ENCODE measurements at places on chromosomes 5 and 9.

DNA sequence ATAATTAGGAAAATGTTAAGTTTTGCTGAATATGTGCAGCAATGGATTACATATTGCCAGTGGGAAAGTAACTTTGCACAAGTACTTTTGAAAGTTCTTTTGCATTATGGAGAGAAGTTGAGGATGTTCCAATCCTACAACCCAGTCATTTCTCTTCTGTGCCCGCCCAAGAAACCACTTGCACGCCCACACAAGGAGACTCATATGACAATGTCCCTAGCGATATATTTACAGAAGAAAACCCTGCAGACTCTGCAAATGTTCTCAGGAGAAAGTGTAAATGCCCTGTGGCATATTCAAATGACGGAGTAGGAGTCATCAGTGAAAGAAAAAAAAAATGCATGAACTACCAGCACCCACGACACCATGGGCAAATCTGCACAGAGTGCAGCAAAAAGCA, 356.5 kb downstream of the CTNND2 start:
- DNase-seq, result no peak

DNA sequence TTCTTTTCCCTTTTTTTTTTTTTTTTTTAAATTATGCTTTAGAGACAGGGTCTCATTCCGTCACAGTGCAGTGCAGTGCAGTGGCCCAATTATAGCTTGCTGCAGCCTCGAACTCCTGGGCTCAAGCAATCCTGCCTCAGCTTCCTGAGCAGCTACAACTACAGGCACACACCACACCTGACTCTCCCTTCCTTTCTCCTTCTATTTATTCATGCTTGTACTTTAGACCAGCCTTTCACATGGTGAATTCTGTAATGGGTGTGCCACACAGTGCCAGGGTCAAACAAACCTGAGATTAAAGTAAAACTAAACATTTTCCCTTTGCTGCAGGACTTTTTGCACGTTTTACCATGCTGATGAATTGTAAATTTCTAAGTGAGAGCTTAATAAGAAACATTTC, 8.0 kb downstream of the SH3RF2 start:
- DNase-seq, result no peak

- DNase-seq, result no peak
Observed at GRCh38 chr9:94993160-94993820, 266.8 kb downstream of the AOPEP start.

DNA sequence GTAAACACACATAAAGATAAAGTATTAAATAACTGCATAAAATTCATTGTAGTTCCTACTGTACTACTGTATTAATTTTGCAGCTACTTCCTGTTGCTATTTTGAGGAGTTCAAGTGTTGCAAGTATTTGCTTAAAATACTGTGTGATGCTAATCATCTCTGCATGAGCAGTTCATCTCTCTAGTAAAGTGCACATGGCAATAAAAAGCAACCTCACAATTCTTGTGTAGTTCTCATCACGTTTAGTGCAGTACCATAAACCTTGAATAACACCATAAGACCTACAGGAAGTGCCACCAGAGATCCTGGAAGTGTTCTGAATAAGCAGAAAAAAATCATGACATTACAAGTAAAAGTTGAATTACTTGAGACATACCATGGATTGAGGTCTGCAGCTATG, 34.6 kb downstream of the CPLANE1 start:
- peak; percentile 74 for DNase-seq

- no peak for DNase-seq
Observed at GRCh38 chr5:96402500-96402899, 30.5 kb downstream of the PCSK1 start.

DNA sequence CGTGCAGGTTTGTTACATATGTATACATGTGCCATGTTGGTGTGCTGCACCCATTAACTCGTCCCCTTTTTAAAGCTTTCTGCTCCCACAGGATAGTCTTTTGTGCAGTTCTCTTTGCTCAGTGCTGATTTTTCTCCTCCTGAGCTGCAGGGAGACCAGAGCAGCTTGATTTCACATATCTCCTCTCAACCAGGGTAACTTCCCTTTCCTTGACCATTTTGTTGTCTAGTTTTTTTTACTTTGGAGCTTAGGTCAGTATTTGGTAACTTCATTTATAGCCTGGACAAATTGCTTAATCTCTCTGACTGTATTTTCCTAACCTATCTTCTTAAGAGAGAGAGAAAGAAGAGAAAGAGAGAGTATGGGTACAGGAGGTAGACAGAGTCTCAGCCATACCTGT, 137.1 kb upstream of the ZNF366 start:
- no peak for DNase-seq

DNA sequence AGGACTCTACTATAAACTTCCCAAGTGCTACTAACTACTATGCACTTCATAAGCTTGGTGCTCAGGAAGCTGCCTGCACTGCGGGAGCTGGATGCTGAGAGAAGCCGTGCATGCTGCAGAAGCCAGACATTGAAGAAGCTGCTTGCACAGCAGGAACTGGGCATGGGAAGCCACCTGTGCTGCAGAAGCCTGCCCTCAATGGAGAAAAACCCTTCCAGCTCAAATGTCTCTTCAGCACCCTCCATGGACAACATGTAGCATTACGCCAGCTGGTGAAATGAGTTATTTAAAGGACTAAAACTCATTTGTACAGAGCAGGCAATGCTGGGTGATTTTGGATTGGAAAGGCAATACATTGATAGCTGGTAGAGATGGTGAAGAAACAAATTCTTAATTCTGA, 247.2 kb downstream of the KIF4B start:
- DNase-seq, result peak; percentile 7
